ENCODE measurements at places on chromosomes 5 and 9.

GRCh38 chr5:109563739-109564138, 126.0 kb upstream of the MAN2A1 start:
- DNase-seq = no peak

GRCh38 chr5:1115123-1115815, 3.4 kb upstream of the SLC12A7 start:
- DNase-seq = no peak

GRCh38 chr5:133251296-133252132, 199.7 kb downstream of the HSPA4 start:
- DNase-seq = no peak

DNA sequence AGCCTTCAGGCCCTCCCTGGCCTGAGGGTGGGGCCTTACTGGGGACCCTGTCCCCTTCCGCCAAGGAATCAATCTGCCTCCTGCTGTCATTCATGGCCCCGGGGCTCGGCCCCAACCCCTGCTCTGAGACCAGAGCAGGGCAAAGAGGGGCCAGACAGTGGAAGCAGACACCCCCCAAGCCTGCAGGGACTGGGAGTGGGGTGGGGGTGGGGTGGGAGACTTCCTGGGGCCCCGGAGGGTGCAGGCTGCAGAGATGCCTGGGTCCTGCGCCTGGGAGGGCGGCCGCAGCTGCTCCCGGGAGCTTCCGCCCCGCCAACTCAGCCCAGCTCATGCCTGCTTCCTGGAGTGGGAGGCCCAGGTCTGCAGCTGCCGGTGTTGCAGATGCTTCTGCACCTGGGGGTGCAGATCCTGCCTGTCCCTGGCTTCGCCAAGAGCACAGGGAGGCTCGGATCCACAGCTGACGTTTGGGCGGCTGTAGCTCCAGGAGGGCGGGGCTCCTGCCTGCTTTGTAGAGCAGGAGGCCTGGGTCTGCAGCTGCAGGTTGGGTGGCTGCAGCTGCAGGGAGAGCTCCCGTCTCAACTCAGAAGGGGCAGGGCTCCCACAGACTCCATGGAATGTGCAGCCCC, 6.2 kb downstream of the KIF4B start:
- DNase-seq = no peak

- no peak for DNase-seq
Observed at GRCh38 chr9:77569335-77569734, 78.8 kb downstream of the GNA14 start.

- no peak for DNase-seq
Observed at GRCh38 chr9:77707383-77708063, 59.4 kb upstream of the GNA14 start.

GRCh38 chr9:133255371-133256135, 19.4 kb downstream of the ABO start:
- no peak for DNase-seq
